ENCODE measurements at places on chromosomes 16 and 17.

- DNase-seq: no peak
These were observed 24.9 kb downstream of the KIAA0513 start for GRCh38 chr16:85052536-85052935.

DNA sequence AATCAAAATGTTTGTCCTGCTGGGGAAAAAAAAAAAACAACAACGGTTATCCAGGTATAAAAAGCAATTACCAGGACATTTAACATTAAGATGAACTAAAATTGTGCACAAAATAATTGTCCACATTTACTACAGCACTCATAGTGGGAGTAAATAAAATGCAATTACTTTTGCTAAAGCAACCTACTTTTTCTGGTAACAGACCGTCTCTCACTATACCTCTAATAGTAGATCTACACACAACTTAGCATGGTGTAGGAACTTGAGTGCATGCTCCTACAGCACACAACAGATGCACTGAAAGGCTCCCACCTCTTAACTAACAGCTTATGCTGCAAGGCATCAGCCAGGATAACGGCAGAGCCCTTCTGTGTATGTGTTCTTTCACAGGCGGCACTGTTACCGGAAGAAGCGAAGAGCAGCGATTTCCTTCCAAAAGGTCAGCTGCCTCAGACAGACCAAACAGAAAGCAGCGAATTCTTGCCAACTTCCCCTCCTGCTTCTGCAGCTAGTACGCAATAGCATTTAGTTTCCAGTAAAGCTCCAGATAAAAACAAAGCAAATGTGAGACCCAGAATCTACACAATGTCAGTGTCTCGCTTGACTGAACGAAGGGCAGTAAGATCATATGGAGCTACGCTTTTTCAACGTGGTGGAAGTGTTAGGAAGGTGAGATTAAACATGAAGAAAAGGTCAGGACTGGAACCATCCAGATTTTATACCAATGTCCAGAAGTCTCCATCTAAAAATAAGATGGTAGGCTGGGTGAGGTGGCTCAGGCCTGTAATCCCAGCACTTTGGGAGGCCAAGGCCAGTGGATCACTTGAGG, 27.6 kb downstream of the STAT5B start:
- no peak for DNase-seq

DNA sequence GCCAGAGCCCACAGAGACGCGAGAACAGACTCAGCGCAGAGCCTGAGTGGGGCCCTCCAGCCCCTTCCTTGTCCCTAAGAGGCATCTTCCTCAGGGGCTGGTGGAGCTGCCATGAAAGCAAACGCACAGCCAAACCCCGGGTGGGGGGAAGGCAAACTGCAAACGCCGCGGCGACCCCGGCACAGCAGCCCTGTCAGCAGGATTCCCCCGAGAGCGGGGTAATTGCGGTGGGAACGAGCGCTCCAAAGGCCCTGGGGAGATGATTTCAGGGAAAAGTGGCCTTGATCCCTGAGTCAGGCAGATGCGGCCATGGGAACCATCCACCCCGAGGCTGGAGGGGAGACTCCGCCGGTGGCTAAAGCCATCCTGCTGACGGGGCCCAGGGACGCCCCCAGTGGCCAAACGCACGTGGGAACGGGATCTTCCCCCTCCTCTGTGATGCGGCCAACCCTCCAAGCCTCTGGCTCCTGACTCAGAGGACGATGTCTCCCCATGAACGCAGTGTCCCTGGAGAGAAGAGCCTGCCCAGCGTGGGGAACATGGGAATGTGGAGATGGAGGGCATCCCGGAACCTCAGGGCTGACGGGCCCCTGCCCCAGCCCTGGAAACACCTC, 25.1 kb downstream of the SLC7A5 start:
- DNase-seq: no peak

DNA sequence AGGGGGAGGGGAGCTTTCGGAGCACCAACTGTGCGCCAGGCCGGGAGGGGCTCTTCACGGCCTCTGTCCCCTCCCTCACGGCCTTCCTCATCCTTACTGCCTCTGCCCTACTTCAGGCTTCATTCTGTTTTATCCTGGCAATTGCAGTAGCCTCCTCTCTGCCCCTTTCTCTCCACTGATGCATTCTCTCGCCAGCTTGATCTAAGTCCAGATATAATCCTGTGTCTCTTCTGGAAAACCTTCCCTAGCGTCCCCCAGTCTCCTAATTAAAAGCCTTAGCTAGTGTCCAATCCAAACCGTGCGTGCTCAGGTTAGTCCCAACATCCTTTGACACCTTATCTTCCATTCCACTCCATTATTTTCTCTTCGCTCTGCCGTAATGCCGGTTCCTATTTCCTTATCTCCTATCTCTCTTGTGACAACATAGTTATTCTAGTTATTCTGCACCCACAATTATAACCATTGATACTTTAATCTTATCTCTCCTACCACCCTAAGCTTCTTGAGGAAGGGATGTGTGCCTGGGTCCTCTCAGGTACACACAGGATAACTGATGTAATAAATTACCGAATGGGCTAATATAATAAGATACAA, 869 bp downstream of the ZNF48 start:
- no peak for DNase-seq

DNA sequence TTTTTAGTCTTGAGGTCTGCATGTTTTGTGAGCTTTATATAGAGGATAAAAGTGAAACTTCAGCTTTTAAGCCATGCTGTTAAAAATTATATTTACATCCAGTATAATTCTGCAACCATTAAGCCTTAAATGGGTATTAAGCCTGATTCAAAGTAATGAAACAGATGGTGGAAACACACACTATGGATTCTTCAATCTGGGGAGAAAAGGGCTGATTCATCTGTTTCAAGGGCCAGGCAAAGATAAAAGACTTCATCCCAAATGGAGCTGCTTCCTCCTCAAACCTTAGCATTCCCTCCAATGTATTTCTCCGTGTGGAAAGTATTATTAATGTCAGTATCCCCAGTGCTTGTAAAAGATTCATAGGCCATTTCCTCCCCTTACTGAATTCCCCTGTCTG, 367.4 kb upstream of the ZFHX3 start:
- no peak for DNase-seq

DNA sequence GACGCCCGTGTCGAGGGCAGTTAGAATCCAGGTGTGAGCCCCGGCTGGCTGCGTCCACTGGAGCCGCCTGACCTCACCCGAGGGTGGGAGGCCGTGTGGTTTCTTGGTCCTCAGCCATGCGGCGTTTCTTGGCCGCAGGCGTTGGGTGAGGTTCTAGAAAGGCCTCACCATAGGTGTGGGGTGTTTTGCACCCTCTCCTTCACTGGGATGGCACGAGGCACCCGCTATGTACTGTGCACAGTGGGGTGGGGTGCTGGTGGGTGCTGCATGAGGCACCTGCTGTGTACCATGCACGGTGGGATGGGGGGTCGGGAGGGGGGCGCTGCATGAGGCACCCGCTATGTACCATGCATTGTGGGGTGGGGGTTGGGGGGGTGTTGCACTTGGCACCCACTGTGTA, 169.6 kb downstream of the BANP start:
- no peak for DNase-seq

GRCh38 chr17:48053758-48054237, 5.6 kb downstream of the NFE2L1 start:
- no peak for DNase-seq

GRCh38 chr17:56309897-56310296, 156.6 kb downstream of the ANKFN1 start:
- DNase-seq: no peak

- no peak for DNase-seq
These were observed 99.1 kb downstream of the MYH11 start for GRCh38 chr16:15757630-15758251.

All from RCC 7860 (cell line).